COLO829 (cell line): ENCODE measurements at places on chromosomes 2 and 18.

GRCh38 chr2:78353168-78353567, 672.3 kb upstream of the REG3G start:
- no peak for DNase-seq

DNA sequence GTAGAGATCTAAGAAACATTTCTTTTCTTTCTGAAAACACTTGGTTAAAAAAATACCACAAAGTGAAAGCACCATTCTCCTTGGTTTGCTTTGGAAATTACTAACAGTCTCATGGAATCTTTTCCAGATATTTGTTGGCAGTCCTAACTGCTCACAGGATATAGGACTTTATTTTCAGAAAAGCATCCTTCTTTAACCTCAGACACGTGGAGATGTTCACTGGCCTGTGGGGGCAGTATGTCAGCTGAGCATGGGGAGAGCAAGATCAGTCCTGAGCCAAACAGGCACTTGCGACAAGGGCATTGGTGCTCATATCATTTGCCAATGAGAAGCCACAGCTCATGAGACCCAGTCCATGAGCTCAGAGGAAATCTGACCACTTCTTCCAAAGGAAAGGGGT, 371.9 kb downstream of the NBAS start:
- DNase-seq, result no peak

- no peak for DNase-seq
Observed at GRCh38 chr2:85830645-85831044, 58.1 kb downstream of the ST3GAL5 start.

DNA sequence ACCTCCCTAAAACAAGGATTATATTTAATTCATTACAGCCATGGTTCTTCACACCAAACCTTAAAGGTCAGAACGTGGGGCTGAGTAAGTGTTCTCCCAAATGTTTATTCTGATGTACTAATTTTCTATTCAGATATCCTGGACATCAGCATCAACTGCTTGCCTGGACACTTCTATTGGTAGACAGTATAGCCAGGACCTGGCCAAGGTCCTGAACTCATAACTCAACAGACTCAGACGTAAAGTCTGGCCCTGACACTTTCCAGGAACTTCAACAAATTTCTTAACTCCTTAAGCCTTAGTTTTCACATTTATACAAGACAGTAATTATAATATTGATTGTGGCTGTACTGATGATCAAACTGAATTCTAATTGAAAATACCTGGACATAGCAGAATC, 89.1 kb downstream of the AKAIN1 start:
- DNase-seq, result no peak

DNA sequence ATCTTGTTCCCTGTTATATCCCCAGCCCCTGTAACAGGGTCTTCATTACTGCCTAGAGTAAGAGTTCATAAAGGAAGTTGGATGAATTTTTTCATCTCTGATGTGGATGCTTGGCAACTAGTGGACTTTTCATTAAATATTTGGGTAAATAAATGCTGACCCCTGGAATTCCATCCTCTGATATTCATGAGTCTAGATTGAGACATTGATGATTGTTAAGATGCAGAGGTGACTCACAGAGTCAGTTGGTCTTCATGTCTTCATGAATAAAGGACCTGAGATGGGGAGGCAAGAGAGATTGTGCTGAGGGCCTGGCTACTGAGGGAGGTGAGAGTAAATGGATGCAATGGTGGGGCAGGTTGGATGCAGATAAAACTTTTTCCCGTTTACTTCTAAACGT, 132.7 kb upstream of the NT5C1B start:
- DNase-seq, result no peak

- DNase-seq, result no peak
Observed at GRCh38 chr2:223822818-223823217, 14.6 kb downstream of the AP1S3 start.

DNA sequence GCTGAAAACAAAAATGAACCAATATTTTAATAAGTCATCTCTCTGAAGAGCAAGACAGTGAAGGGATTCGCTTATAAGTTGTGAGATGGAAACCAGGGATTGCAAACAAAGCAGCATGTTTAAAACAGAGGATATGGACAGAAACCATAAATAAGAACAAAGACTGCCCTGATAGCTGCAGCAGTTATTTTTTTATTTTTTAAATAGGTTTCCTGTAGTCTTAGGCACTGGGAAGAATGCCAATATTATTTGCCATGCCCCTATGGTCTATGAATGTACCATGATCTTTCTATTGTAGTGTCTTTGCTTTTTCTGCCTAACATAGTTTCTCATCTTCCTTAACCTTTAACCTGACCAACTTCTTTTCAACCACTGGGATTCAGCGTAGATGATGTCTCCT, 1334.0 kb upstream of the NRXN1 start:
- peak; percentile 48 for DNase-seq

DNA sequence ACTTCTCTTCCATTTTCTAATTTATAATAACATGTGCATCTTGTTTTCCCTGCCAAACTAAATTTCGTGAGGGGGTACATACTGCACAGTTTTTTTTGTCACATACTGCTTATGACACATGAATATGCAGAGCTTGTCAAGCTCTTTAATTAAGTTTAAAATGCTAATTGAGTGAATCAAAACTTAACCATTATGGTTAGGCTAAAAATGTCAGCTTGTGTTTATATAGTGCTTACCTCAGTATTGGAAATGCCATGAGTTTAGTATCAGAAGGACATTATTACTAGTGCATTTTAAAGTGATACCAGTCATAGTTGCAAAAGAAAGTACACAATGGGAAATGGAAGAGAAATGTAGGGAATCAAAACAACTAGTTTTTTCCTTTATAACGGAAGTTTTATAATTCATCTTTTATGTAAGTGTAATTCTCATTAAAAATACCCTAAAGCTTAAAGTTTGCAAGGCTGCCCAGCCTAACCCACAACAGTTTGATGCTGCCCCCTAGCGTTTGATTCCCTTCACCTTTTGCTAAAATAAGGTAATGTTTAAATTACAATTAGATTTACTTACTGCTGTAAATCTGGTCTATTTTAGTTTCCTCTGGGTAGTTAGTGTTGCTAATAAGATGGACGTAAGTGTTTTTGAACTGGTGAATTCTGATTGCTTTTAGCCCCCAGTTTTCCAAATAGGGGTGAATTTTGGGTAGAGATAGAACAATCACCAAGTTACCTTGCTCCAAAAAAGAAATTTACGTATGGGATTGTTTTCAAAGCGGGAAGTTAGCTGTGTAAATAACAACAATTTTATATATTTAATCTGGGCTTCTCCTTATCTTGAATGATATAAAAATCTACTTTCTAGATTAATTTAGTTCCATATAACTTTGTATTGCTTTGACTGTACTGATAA, 3.2 kb downstream of the SLC39A10 start:
- DNase-seq, result peak; percentile 29

DNA sequence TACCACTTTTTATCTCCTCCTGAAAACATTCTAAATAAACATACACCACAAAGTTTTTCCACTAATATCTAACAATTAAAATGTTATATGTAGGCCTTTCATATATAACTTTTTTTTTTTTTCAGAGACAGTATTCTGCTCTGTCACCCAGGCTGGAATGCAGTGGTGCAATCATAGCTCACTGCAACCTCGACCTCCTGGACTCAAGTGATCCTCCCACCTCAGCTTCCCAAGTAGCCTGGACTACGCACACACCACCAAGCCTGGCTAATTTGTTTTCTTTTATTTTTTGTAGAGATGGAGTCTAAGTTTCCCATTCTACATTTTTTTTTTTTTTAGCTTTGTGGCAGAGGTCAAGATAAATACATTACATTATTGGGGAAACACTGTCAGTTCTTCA, 1612.6 kb upstream of the NXPH2 start:
- no peak for DNase-seq

- DNase-seq, result no peak
Observed at GRCh38 chr18:57352271-57352701, at the start of gene ST8SIA3. Gene ST8SIA3 (plus strand): TSS chr18:57352557. CDS start chr18:57352847, 290 bp downstream.

DNA sequence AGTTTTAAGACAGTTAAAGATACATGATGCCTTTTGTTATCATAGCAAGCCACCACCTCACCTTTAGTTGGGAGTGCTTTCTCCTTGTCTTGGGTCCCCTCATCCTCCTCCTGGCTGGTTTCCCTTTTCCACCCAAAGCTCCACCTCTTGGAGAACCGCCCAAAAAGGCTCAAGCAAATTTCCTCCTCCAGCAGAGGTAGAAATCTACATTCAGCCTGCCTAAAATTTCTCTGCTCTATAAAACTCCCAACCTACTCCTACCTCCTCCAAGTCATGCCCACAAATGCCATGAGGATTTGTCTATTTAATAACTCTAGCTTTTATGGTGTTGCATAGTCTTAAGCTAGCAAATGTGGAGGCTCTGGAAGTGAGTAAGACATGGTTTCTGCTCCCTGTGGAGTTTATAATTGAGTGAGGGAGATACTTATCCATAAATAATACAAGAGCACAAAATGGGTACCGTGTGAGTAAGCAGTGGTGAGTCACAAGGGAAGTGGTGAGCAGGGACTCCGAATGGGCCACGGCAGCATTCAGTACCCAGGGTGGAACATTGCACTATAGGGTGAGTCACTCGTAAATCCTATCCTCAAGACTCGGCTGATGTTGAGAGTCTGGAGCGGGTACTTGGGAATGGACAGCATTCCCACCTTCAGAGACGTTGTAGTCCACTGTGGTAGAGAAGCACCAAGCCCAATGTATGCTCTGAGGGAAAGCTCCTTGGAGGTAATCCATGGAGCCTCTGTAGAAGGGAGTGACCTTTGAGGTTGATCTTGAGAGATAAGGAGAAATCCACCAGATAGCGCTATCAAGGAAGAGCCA, 146.3 kb downstream of the RTN4 start:
- peak; percentile 92 for DNase-seq

GRCh38 chr2:153077311-153077710, 358.9 kb downstream of the ARL6IP6 start:
- DNase-seq, result no peak

DNA sequence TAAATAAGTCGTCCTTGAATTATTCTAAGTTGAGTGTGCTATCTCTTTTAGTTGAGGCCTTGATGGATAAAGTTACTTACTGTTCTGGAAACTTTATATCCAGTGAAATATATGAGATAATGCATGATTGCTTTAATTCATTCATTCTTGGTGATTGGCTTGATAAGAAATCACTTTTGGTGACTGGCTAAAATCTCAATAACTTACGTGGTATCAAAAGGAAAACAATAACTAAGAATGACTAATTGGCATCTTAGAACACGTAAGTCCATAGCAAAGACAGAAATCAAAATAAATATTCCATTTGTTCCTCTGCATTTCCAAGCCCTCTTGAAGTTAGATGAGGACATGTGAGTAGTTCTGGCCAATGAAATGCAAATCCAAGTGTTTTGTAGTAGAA, 251.6 kb downstream of the NUP35 start:
- DNase-seq, result no peak

- DNase-seq, result no peak
Observed at GRCh38 chr2:65363879-65364666, 68.3 kb downstream of the SPRED2 start.

- no peak for DNase-seq
Observed at GRCh38 chr18:61448316-61448715, 115.1 kb downstream of the CDH20 start.

- DNase-seq, result no peak
Observed at GRCh38 chr2:63013438-63013837, 37.2 kb upstream of the OTX1 start.

DNA sequence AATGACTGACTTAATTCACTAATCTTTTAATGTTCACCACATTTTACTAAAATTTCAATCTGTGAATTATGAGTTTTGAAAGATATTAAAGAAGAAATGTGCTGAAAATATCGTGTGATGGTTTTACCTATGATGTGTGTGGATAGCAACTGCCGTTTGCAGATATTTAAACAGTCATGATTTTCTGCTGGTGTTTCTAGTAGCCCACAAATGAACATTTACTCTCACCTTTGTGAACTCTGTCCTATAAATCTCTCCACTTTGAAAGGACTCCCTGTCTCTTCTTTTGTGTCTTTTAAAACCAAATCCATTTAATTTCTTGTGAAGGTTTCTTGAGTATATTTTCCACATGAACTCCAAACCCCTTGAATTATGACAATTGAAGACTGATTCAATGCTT, 771.2 kb upstream of the SALL3 start:
- no peak for DNase-seq

DNA sequence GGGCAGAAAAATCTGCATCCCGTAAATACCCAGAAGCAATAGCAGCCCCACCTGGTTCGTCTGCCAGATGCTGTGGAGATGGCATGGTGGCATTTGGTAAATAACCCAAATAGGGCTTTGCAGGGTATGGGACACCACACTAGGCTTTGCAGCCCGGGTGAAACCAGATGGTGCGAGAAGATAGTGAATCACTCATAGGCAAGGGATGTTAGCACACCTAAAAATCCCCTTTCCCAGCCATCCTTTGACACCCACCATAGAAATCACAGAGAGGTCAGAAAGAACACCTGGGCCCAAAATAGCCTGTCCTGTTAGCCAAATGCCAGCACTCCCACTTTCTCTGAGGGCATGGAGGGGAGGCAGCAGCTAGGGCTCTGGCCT, 47.6 kb downstream of the BCL11A start:
- no peak for DNase-seq

GRCh38 chr2:119753041-119753929, 6.4 kb upstream of the PTPN4 start:
- DNase-seq, result no peak

DNA sequence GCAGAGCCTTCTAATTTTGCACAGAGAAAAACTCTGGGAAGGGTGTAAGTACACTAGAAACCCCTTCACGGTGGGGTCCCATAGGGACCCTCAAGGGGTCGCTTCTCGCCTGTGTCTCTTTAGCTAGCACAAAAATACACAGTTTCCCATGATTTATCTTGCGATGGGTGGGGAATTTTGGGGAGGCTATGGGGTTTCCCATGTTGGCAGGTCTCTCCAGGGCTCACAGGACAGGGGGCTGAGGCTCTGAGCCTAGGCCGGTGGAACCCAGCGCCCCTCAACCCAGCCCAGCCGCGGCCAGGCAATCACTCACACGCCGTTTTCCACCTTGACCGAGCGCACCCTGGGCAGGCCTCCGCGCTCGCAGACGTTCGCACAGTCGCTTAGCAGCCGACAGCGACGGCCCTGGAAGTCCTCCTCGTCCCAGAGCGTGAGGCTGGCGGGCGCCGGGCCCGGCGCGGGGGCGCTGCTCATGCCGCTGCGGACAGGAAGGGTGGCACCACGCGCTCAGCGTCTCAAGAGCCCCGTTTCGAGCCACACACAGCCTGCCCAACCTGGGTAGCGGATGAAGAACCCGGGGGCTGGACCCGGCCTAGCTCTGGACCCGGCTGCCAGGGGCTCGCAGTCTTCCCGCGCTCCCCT, 398 bp downstream of the CRYBA2 start:
- no peak for DNase-seq

GRCh38 chr2:239383759-239384156, 17.1 kb downstream of the HDAC4 start:
- DNase-seq, result no peak
